ENCODE measurements at places on chromosomes 6 and 20.

DNA sequence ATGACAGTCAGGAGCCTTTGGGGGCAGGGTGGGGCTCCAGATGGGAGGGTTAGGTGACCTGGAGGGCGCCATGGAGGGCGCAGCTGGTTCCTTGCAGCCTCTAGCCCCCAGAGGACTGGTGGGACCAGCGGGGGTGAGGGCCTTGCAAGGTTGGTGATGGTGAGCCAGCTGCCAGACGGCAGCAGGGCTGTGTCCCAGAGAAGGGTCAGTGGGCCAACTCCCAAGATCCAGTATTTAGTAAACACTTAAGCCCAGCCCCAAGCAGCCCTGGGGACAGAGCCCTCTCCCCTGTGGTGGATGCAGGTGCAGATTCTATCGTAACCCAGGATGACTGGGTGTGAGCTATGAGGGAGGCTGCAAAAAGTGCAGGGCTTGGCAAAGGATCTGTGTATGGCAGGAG lies 201.5 kb upstream of the RNF24 start:
- no peak for DNase-seq

DNA sequence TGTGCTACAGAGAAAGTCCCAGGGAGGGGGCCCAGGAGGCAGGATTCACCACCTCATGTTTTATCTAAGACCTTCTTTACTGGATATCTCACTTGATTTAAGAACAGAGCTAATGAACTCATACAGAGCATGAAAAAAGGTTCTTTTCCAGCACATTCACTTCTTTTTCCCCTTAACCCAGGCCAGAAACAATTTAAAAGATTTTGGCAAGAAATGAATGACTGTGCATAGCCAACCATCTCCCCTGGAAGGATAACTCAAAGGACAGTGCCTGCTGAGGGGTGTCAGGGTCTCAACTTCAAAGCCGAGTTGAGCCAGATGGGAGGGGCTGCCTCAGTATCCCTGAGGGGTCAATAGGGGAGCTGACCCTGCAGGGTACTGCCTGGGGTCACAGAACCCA lies 253.4 kb downstream of the SOD2 start:
- DNase-seq: no peak

DNA sequence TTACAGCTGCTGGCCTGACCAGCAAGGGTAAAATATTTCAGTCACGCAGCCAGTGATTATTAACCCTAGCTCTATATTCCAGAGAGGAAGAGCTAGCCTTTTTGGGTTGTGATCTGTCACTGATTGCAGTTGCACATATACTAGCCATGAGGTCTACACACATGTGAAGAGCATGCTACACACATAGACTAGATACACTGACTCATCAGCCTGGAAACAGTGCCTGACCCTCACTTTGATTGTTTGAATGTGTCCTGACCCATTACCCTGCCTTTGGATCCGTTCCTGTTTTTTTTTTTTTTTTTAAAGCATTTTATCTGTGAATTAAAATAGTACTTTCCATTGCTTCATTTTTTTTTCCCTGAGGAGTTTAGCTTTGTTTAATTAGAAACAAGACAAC lies 50.8 kb downstream of the ESR1 start:
- DNase-seq: no peak

GRCh38 chr20:36466089-36466488 lies 75.2 kb upstream of the MYL9 start:
- DNase-seq: no peak

GRCh38 chr20:63092660-63093215 lies 86.0 kb upstream of the BHLHE23 start:
- no peak for DNase-seq

DNA sequence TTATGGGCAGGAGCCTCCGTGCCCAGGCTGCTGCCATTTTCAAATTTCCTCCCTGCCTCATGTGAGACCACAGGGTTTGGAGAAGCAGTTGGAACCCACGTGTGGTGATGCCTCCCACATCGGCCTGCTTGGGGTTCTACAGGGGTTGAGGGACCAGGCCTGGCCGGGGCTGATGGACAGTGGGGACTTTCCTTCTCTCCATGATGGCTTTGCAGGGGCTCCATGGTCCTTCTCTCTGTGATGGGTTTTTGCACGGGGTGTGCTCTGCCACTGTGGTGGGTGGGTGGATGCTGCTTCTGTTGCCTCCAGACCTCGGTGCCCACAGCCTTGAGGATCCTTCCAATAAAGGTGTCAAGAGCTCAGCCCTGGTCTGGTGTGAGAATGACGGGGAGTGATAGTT lies 54.4 kb downstream of the ADNP start:
- DNase-seq: no peak

DNA sequence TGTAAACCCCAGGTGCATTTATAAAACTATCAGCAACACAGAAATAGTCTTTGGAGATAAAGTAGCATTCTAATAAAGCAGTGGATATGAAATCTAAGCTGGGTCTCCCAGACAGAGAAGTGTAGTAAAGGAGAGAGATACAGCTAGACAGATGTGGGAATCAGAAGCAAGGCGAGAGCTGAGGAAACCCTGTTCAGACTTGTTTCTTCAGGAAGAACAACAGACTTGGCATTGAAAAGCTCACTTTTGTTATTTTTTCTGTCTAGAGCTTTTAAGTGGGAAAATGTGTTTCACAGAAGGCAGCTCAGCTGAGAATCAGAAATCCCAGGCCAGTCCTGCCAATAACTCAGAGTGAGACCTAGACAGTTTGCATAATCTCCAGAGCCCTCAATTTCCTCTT lies 52.9 kb downstream of the SLC35B3 start:
- DNase-seq: no peak

GRCh38 chr6:29552512-29553051 lies 7.0 kb downstream of the UBD start:
- DNase-seq: no peak

GRCh38 chr6:97049253-97050011 lies 124.9 kb downstream of the KLHL32 start:
- DNase-seq: no peak

DNA sequence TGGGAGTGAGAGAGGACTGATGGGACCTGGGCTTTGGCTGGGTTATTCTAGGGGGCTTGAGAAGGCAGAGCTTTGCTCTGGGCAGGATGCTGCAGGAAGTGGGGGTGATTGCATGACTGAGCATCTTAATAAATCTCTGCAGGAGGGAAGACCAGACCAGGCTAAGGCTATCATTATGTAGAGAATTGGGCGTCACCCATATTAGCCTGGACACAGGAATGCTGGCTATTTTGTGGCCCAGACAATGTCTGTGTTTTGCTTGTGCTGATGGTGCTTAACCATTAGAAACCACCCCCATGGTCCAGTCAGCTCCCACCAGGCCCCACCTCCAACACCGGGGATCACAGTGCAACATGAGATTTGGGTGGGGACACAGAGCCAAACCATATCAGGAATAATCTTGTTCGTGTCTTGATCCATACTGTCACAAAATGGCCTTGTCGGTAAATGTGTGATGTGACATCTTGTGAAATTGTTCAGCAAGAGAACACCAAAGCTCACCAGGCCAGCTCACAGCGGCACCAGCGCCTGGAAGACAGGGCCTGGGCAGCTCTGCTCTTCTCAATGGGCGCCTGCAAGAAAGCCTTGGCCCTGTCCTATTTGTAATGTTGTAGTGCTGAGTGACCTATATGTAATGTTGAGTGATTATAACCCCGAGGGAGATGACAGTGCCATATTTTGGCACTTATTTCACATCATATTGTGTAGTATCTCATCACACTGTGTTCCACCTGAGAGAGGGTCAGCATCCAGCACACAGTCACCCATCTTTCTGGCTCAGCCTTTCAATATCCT lies 211.8 kb downstream of the QKI start:
- DNase-seq: no peak

DNA sequence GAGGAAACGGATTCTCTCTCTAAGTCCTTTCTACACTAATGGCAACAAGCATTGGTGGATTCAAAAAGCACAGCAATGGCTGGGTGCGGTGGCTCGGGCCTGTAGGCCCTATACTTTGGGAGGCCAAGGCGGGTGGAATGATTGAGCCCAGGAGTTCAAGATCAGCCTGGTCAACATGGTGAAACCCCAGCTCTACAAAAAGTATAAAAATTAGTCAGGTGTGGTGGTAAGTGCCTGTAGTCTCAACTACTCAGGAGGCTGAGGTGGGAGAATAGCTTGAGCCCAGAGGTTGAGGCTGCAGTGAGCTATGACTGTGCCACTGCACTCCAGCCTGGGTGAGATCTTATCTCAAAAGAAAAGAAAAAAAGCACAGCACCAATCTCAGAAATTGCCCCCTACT lies 19.3 kb downstream of the PAQR8 start:
- no peak for DNase-seq

- DNase-seq: no peak
Measured at GRCh38 chr6:79042799-79043126, 35.3 kb downstream of the PHIP start.

- DNase-seq: no peak
Measured at GRCh38 chr6:6366803-6367202, 46.3 kb upstream of the F13A1 start.

GRCh38 chr20:41329435-41330342 lies 10.9 kb upstream of the LPIN3 start:
- peak; percentile 43 for DNase-seq

DNA sequence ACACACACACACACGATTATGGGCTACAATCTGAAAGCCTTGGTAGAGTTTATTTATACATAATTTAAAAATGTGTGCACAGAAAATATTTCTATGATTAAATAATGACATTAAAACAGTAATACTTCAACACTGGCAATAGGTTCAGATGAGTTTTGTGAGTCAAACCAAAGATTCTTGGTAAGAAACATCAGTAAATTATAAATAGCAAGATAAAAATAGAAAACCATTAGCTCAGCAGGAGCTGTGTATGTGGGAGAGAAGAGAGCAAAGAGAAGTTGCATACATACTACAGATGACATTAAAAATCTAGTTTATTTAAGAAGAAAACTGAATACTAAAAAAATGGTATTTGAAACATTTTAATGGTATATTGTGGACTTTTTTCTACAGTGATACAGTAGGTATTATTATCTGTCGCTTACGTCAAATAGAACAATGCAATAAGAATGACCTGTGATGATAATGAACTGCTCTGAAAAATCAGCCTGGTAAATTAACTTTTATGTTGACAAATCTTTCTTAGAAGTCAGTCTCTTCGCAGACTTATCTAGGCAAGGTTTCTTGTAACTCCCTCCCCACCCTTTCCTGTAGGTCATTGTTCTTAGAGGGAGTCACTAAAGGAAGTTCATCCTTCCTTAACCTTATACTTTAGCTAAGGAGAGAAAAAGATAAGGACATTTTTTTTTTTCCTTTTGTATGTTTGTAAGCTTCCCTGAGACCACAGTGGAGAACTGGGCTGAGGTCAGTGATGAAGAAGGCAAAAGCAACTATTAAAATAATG lies 149.3 kb downstream of the GJA1 start:
- DNase-seq: no peak

DNA sequence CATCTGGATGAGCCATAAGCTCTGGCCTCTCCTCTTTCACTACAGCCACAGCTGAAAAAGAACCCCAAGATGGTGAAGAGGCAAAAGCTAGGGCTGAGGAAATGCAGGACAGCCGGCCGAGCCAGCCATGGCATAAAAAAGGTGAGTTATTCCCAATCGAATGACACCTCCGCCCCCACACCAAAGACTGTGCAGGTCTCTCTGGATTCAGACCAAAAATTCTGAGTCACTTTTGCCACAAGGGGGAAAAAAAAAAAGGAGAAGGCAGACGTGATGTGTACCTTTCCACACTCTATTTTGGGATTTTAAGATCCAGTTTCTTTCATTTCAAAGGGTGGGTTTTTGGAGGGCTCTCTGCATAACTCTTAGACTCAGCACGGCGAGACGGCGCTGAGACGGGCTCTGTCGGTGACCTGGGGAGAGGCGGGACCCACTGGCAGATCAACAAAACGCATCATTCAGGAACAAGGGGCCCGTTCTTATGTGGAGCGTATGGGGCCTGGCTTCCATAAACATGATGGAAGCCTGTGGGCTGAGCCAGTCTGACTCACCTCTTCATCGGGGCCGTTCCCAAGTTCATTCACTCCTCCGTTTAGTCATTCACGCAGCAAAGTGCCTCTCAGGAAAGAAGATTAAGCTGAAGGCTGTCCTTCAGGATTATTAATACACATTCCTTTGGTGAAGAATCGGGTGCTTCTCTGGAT lies 54.8 kb downstream of the NFATC2 start:
- no peak for DNase-seq

DNA sequence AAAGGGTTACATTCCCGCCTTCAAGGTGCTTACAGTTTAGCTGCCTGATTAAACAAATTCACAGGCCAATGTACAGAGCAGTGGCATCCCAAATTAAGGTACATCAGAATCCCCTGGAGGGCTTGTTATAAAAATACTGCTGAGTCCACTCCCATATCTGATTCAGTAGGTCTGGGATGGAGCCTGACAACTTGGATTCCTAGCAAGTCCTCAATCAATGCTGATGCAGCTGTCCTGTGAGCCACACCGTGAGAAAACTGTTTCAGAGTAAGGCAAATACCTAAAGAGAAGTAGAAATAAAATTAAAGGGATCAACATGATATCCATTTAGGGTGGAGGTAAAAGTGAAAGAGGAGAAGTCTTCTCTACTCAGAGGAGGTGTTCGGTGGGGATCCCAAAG lies 16.5 kb downstream of the NHSL1 start:
- no peak for DNase-seq

DNA sequence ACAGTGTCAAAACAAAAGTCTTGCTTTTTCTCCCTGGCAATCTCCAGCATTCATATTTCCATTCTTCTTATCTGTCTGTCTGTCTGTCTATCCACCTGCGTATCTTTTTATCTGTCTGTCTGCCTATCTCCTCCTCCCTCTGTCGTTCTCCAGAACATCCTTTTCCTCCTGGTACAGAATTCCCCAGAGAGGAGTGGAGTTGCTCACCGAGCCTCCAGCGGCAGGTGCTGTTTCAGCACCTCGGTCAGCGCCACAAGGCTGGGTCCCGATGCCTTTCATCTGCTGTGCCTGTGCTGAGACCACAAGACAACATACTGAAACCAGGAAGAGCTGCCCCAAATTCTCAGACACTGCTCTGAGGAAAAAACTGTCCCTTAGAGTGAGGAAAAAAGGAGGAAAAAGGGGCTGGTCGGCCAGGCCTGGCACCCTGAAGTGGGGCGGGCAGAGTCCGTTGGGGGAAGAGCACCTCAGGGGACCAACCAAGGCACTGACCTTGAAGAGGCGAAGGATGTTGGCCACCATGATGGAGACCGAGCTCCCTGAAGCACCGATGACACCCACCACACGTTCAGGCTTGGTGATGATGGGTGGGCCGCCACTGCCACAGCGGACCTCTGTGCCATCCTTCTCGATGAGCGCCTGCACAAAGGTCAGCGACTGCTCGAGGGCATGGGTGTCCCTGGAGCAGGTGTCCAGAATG lies 13.3 kb downstream of the GRM4 start:
- DNase-seq: no peak

All from activated gamma-delta T cell treated with anti-CD3 and anti-CD28 coated beads, Interleukin-2, amount 50 U/mL, for 16 hours (primary cell).